Type B pancreatic cell (in vitro differentiated cells): ENCODE measurements at places on chromosomes 2 and 18. TPM values are rescaled to one million over a fixed set of nuclear protein-coding genes. Genes with fewer than 3 reads are reported as not detected.

DNA sequence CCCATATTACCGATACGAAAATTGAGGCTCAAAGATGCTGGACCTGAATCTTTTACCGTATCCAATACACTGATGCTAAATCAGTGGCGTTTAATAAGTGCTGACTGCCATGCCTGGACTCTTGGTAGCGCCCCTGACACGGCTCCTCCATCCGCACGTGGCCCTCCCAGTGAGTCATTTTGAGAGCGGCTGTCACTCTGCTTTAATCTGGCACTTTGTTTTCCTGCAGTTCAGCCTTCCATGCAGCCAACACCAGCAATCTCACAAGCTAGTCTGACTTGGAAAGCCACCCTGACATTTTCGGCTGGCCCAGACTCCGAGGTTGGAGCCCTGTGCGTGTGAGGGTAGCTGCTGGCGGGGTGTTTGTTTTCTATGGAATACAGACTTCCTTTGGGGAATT, 155.1 kb upstream of the LMAN1 start:
- DNase-seq, result no peak

- DNase-seq, result no peak
Observed at GRCh38 chr2:75311993-75312392, 112.7 kb upstream of the TACR1 start.

- no peak for DNase-seq
Observed at GRCh38 chr2:202158796-202159195, 79.6 kb downstream of the SUMO1 start.

DNA sequence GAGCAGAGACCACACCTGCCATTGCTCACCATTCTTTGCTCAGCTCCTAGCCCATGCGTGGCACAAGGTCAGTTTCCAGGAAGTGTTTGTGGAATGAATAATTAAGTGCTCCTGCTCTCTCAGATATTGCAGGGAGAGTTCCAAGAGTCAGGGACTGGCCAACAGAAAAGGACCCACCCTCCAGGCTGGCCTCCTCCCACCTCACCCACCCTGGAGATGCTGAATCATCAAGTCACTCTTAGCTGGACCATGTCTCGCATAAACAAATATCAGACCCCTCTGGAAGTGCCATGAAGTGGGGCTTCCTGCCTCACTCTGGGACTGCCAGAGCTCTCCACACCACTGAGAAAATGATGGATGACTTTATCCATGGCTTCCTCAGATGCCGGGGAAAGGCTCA, 256.0 kb downstream of the TNS1 start:
- DNase-seq, result peak; percentile 34

GRCh38 chr2:43201497-43201896, 24.9 kb downstream of the ZFP36L2 start:
- DNase-seq, result no peak

DNA sequence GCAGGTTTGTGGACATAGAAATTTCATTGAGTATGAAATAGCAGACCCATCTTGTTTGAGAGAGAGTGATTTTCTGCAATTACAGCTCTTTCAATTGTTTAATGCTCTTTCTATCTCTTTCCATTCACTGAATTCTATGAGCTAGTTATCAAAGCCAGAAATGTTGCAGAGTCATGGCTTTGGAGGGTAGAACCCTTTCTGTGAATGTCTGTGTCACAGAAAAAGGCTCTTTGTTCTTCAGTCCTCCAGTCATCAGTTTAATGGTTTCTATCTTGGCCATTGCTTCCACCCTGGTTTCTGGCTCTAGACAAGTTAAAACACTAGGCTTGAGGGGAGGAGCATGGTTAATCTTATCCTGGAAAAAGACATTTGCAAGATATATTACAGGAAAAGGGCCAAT, 655.0 kb downstream of the STK39 start:
- DNase-seq, result no peak

- no peak for DNase-seq
Observed at GRCh38 chr18:50071397-50071796, 123.5 kb downstream of the MYO5B start.

DNA sequence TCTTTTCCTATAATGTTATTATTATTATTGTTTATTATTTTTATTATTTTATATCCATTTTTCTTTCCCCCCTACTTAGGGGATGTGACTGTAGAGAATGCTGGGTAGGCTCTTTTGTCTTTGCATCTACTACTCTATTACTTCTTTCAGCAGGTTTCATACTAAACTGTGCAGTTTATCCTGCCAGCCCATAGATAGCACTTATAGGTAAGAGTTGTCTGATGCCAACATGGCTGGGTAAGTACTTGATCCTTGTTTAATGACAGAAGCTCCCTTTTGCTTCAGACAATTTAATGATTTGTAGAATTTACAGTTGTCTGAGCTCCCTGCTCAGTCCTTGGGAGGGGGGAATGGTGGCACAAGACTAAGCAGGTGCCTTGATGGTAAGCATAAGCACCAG, 262.9 kb upstream of the CDH2 start:
- DNase-seq, result no peak

DNA sequence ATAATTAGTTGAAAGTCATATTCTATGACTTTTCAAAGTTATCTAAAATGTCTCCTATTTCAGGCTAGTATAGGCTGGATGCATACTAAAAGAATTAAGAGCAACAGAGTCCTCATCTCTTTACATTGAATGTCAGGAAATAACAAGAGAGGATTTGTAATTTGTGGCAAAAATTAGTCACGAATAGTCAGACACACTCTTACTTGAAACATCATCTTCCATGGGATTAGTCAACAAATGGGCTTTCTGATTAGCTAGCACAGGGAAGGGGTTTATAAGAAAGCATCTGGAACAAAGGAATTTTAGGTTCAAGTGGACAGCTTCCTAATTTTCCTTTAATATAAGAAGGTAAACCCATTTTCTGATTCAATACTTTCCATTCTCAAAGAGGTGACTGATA, 330.3 kb upstream of the MEX3C start:
- DNase-seq, result no peak

DNA sequence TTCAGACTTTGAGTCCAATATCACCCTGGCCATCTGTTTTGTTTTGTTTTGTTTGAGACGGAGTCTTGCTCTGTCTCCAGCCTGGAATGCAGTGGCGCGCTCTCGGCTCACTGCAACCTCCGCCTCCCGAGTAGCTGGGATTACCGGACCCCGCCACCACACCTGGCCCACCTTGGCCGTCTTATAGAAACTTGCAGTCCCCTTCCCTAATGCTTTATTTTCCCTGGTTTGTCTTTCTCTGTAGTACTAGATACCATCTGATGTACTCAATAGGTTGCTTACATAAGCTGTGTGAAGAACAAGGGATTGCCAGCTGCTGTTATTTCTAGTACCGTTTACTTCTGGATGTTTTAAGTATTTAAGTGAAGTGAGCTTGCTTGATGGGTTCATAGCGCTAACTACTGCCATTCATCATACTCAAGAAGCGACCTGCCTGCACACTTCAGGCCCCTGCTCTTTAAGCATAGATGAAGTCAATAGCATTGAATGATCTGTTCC, 1.2 kb downstream of the RPL31 start:
- DNase-seq, result no peak

GRCh38 chr18:63155169-63155852, 164.3 kb downstream of the BCL2 start:
- no peak for DNase-seq

AKAIN1 gene
- 0.95 and 1.1 TPM in 2 replicates for total RNA-seq

TMEM247 gene
- not detected in 2 replicates for total RNA-seq

FSIP2 gene
- total RNA-seq, result 3.3 and 8.3 TPM in 2 replicates

ARHGAP25 gene
- 1.1 and 2.4 TPM in 2 replicates for total RNA-seq

DNAJC5G gene
- total RNA-seq, result not detected in 2 replicates

SNRNP27 gene
- total RNA-seq, result 35.3 and 43.1 TPM in 2 replicates
